Fibroblast of lung (primary cell): ENCODE measurements at places on chromosomes 16 and 17. TPM values are rescaled to one million over a fixed set of nuclear protein-coding genes. Genes with fewer than 3 reads are reported as not detected.

GRCh38 chr17:48062273-48062672, 14.1 kb downstream of the NFE2L1 start:
- no peak for DNase-seq
- no peak overlapping the region for H3K4me3 ChIP-seq
- H3K4me1 ChIP-seq: no peaks in the 10 kb centered on the region
- no peaks in the 10 kb centered on the region for H3K27me3 ChIP-seq
- H3K36me3 ChIP-seq: peaks cover 30% of the 10 kb centered on the region

DNA sequence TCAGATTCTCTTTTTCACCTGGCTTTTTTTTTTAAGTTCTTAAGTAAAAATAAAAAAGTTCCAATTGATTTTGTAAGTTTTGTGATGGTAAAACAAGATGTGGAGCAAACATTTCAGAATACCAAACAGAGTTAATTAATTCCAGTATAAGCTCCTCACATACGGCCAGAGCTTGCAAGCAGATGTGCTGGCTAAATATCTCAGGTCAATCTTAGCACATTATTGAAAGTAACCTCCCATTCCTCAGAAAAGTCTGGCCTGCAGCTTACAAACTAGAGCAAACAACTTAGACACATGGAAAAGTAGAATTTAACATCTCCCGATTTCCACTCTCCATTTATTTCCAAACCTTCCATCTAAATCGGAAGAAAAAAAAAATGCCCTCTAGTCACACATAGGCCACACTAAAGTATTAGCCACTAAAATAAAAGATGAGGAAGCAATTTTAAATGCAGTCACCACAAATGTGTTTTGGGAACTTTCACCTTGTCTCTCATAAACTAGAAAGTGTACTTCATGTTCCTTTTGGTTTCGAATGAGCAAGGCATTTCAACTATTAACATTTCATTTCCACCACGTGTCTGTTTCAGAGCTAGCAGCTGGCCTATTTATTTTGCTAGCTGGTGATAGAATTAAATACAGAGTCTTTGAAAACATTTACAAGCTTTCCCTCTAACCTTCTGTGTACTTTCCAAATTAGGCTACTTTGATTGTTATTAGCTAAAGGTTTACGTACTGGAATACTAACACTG, 143.3 kb downstream of the STX8 start:
- DNase-seq: peak; percentile 67
- no peak overlapping the region for H3K27ac ChIP-seq
- no peaks in the 10 kb centered on the region for H3K36me3 ChIP-seq
- no peak overlapping the region for H3K4me3 ChIP-seq

DNA sequence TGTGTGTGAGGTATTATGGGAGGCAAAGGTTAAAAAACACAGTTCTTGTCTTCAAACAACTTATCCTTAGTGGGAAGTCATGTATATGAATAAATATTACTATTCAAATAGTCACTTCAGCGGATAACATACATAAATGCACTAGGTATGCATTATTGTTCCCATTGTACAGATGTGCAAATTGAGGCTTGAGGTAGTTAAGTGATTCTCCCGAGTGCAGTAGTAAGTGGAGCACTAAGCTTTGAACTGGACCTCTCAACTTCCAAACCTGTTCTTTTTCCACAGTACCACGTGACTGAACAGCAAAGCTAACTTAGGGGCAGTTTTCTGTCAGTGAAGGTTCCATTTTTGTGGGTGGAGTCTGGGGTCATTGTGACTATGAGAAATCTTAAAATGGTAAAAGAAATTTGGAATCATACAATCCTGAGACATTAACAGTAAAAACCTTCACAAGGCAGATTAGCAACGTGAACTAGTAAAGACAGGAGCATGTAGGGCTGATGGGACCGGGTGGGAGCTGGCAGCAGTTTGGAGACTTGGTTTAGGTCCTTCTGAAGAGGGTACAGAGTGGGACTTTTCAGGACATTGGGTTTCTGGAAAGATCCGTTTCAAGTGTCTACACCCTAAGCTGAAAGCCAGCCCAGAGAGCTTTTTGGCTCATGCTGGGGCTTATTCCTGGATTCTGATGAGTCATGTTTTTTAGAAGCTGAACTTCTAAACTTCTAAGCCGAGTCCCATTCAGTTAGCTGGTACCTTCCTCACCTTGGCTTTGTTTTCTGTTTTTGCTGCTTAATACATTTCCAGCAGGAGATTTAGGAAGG, 204.9 kb downstream of the PRKCA start:
- DNase-seq: peak; percentile 82
- no peaks in the 10 kb centered on the region for H3K27me3 ChIP-seq
- no peaks in the 10 kb centered on the region for H3K36me3 ChIP-seq
- peaks cover 27% of the 10 kb centered on the region for H3K4me1 ChIP-seq

DNA sequence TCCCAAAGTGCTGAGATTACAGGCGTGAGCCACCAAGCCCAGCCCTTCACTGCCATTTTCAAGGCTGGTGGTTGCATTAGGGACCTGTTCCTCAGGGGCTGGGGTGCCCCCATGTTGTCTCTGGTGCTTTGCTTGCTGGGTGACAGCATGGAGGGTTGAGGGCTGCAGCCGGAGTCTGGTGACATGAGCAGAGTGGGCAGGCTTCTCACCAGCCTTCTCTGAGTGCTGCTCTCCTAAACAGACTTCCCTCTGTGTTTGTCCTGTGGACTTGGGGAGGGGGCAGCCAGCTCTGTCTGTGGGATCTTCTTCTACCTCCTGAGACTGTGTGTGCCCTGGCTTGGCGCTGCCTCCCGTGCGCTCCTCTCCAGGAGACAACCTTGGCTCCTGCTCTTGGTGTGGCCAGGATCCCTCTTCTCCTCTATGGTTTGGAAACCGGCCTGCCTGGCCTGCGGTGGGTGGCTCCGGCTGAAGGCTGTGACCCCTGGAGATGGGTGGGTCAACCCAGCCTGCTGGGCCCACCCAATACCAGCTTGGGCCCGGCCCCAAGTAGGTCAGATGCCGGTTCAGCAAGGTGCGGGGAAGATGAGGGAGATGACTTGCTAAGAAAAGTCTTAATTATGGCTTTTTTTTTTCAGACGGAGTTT, 72.1 kb downstream of the PDPK1 start:
- no peaks in the 10 kb centered on the region for H3K4me1 ChIP-seq
- no peak overlapping the region for H3K4me3 ChIP-seq
- DNase-seq: no peak
- H3K36me3 ChIP-seq: peaks cover 11% of the 10 kb centered on the region
- H3K27me3 ChIP-seq: no peaks in the 10 kb centered on the region

- H3K27me3 ChIP-seq: no peaks in the 10 kb centered on the region
- no peak for DNase-seq
- no peaks in the 10 kb centered on the region for H3K36me3 ChIP-seq
- peaks cover 14% of the 10 kb centered on the region for H3K4me1 ChIP-seq
These were observed 676 bp downstream of the CPD start for GRCh38 chr17:30379303-30379902.

DNA sequence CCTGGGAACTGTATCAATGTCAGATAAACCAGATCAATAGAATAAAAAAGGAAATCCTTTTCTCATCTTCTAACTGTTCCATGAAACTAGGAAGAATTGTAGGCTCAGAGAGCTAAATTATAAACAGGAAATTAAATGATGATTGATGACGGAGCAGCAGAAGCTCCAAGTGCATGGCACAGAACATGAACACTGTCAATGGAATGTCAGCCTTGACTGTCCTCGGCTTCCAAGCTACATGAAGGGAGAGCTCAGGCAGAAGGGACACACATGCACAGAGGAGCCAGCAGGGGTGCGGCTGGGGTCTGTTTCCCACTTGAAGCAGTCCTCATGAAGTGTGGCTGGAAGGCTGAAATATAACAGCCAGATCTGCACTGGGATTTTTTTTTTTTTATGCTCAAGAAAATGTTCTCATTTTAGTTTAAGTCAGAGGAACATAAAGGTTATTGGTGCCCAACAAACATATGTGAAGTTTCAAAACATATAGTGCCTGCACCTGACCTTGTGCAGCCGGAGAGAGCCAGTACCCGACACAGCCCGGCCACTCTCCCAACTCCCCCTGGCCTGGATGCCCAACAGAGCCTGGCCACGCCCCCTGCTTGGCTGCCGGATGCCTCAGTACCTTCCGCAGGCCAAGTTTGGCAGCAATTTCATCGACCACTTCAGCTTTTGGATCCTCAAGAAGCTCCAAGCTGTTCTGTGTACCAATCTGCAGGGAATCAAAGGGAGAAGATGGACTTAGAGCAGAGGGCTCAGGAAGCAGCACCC, 37.0 kb downstream of the NPLOC4 start:
- no peak overlapping the region for H3K4me3 ChIP-seq
- H3K36me3 ChIP-seq: peaks cover 12% of the 10 kb centered on the region
- peaks cover 17% of the 10 kb centered on the region for H3K4me1 ChIP-seq
- peak; percentile 33 for DNase-seq
- no peak overlapping the region for H3K27ac ChIP-seq

ASB16 gene
- under 0.01 and 0.17 TPM in 2 replicates for total RNA-seq

MYH1 gene
- not detected in 2 replicates for total RNA-seq
